SK-MEL-5 (cell line): ENCODE measurements at places on chromosomes 16 and 17. TPM values are rescaled to one million over a fixed set of nuclear protein-coding genes. Genes with fewer than 3 reads are reported as not detected.

Gene TRPV2
- 208 and 236 TPM in 2 replicates for total RNA-seq

DNA sequence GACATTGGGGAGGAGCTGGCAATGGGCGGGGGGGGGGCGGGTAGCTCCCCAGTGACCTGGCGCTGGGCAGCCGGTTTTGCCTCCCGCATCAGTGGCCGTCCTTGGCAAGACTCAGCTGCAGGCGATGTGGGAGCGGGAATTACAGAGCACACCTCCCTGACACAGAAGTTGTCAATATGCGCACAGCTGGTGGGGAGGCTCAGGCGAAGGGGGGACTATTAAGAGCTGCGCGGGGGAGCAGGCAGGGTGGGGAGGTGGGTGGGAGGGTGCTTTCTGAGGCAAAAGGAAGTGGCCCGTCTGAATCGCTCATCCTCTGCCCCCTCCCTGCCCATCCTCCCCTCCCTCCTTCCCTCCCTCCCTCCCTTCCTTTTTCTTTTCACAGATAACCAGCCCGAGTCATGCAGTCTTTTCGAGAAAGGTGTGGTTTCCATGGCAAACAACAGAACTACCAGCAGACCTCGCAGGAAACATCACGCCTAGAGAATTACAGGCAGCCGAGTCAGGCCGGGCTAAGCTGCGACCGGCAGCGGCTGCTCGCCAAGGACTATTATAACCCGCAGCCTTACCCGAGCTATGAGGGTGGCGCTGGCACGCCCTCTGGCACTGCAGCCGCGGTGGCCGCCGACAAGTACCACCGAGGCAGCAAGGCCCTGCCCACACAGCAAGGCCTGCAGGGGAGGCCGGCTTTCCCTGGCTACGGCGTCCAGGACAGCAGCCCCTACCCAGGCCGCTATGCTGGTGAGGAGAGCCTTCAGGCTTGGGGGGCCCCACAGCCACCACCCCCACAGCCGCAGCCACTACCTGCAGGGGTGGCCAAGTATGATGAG lies 44.0 kb downstream of the SREBF1 start:
- DNase-seq = no peak

Gene DNAI2
- not detected in 2 replicates for total RNA-seq

Gene ZNF668
- 9.3 TPM in 2 replicates for total RNA-seq

GRCh38 chr16:15445450-15445849 lies 11.1 kb downstream of the BMERB1 start:
- DNase-seq = no peak

Gene DNAAF8
- 0.11 and 0.19 TPM in 2 replicates for total RNA-seq

Gene USP43
- 0.29 and 0.63 TPM in 2 replicates for total RNA-seq

Gene BAIAP3
- 1.2 and 3.0 TPM in 2 replicates for total RNA-seq

Gene CD300C
- total RNA-seq = 0.26 TPM in 1 of 2 replicates, not detected in the other

Gene ARHGAP44
- 0.18 and 0.43 TPM in 2 replicates for total RNA-seq

- DNase-seq = no peak
These were observed 5.7 kb upstream of the TAC4 start for GRCh38 chr17:49853470-49854015.
